Neural progenitor cell (in vitro differentiated cells): ENCODE measurements at places on chromosomes 2 and 18.
A peak's percentile ranks its signal among the peaks of the same experiment; 100 is the strongest.

DNA sequence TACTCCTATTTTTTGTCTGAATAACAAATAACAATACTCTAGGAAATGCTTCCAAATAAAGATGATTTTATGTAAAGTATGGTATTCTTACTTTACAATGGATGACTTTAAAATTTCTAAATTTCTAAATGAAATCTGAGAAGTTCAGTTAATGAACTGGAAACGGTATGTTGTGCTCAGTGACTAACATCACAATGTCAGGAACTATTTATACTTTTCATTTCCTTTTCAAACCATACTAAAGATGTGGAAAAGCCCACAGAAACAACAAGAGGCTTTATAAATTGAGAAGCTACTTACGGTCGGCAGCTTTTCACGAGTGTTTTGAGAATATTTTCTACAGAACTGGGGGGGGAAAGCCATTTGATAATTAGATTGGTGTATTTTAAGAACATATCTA, 31.1 kb downstream of the PSME4 start:
- H3K4me1 ChIP-seq, result no peaks in the 10 kb centered on the region
- H3K4me3 ChIP-seq, result no peak overlapping the region
- H3K36me3 ChIP-seq, result peaks cover 31% of the 10 kb centered on the region
- no peaks in the 10 kb centered on the region for H3K27me3 ChIP-seq

DNA sequence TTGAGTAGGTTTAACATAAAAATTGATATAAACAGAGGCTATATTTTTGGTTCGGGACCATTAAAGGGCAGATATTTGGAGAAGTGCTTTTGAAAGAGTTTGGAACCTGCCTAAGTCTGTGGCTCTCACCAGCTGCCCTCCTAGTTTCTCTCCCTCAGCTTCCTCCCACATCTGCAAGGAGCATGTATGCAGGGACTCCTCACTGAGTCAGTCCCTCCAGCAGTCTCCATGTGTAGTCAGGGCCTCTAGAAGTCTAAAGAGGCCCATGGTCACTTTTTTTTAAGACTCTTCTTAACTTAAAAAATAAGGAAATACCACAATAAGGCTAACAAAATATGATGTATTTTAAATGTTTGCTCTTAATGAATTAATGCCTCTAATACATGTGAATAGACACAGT, 220.0 kb upstream of the TANK start:
- H3K36me3 ChIP-seq, result no peaks in the 10 kb centered on the region
- no peak overlapping the region for H3K4me3 ChIP-seq
- no peaks in the 10 kb centered on the region for H3K27me3 ChIP-seq
- H3K4me1 ChIP-seq, result peaks cover 11% of the 10 kb centered on the region
- H3K27ac ChIP-seq, result no peak overlapping the region

DNA sequence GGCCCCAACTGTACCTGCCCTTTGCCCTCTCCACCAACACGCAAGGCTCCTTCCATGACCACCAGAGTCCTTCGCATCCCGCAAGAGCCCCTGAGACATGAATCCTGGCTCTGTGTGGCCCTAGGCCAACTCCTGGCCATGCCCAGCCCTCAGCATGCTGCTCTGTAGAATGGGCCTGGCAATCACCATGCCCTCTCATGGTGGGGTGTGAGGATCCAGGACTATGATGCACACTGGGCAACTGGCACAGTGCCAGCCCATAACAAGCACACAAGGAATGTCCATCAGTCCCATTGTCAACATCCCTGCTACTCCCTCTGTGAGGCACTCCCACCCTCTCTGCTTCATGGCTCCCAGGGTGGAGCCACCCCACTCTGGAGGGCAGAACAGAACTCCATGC, 44.7 kb downstream of the FER1L5 start:
- no peak overlapping the region for H3K27ac ChIP-seq
- no peak overlapping the region for H3K4me3 ChIP-seq
- H3K36me3 ChIP-seq, result no peaks in the 10 kb centered on the region
- DNase-seq, result no peak
- H3K27me3 ChIP-seq, result no peaks in the 10 kb centered on the region

DNA sequence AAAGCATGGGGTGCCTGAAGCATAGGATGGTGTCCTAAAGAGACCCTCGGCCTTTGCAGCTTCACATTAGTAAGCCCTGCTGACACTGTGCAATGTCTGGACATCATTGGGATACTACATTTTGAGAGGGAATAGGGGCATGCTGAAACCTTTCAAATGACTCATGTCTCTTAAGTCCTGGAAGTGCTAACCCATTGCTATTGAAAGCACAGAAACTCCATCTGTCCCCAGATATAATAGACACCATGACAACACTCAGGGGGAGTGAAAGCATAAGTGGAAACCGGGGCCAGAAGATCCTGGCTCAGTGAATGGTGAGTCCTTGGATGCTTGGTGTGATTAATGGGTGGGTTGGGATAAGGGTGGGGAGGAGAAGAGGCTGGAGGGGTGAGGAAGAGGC, 595.5 kb upstream of the ID2 start:
- no peaks in the 10 kb centered on the region for H3K36me3 ChIP-seq
- peaks cover 7% of the 10 kb centered on the region for H3K4me1 ChIP-seq

DNA sequence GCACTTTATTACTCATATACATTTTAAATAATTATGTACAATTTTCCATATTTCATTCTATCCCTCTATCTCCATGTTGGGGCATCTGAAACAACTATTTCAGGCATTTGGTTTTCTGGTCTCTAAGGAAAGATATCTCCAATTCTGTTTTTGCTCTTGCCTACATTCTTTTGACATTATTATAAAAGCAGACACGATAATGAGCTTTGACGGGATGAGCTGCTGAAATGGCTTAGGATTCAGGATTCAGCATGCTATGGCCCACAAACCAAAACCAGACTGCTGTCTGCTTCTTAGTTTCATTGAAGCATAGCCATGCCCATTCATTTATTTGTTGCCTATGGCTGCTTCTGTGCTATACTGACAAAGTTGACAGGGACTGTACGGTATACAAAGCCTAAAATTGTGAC, 42.7 kb upstream of the GLS start:
- no peak overlapping the region for H3K27ac ChIP-seq
- H3K36me3 ChIP-seq, result no peaks in the 10 kb centered on the region
- H3K4me1 ChIP-seq, result no peaks in the 10 kb centered on the region

DNA sequence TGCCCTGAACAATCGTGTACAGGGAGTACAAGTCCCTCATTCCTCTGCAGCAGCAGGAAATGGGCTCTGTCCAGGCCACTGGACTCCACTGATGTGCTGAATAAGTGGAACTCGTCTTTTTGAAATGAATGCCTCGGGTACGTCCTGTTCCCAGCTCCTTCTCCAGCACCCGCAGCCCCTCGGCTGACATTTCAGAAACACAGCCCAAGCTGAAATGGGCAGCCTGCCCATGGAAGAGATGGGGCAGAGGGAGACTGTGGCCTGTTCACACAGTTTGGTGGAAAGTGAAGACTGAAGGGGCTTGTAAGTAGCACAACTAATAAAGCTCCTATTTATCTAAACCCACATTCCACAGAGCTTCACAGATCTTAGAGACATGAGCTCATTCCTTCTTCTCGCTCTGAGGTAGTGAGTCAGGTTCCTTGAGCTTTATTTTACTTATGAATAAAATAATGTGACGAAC, 498.6 kb downstream of the TXNL1 start:
- no peaks in the 10 kb centered on the region for H3K36me3 ChIP-seq
- H3K27me3 ChIP-seq, result no peaks in the 10 kb centered on the region
- H3K27ac ChIP-seq, result no peak overlapping the region
- H3K4me1 ChIP-seq, result no peaks in the 10 kb centered on the region
- no peak for DNase-seq

- DNase-seq, result peak; percentile 62
- H3K36me3 ChIP-seq, result no peaks in the 10 kb centered on the region
- H3K4me1 ChIP-seq, result peaks cover 60% of the 10 kb centered on the region
- H3K4me3 ChIP-seq, result peak overlapping the region; percentile 11
- peak overlapping the region; percentile 74 for H3K27ac ChIP-seq
Measured at GRCh38 chr2:147646818-147647468, 197.9 kb upstream of the ACVR2A start.

GRCh38 chr2:161995553-161996016, 78.4 kb downstream of the DPP4 start:
- H3K27ac ChIP-seq, result no peak overlapping the region
- H3K36me3 ChIP-seq, result no peaks in the 10 kb centered on the region
- no peak for DNase-seq
- no peaks in the 10 kb centered on the region for H3K27me3 ChIP-seq
- no peak overlapping the region for H3K4me3 ChIP-seq

DNA sequence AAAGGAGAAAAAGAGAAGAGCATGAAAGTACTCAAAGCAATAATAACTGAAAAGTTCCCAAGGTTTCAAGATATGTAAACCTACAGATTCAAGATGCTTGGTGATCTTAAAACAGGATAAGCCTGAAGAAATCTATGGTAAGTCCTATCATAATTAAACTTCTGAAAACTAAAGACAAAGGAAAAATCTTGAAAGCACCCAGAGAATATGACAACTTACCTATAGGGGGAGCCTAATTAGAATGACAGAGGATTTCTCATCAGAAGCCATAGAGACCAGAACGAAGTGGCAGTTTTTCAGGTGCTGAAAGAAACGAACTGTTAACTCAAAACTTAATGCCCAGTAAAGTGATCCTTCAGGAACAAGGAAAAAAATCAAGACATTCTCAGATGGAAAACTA, 59.7 kb downstream of the XDH start:
- no peaks in the 10 kb centered on the region for H3K27me3 ChIP-seq
- no peak for DNase-seq
- H3K27ac ChIP-seq, result no peak overlapping the region
- no peaks in the 10 kb centered on the region for H3K36me3 ChIP-seq
- H3K4me1 ChIP-seq, result no peaks in the 10 kb centered on the region

- H3K4me1 ChIP-seq, result peaks cover under 1% of the 10 kb centered on the region
- no peaks in the 10 kb centered on the region for H3K27me3 ChIP-seq
- H3K27ac ChIP-seq, result no peak overlapping the region
- H3K36me3 ChIP-seq, result no peaks in the 10 kb centered on the region
- no peak for DNase-seq
- no peak overlapping the region for H3K4me3 ChIP-seq
Measured at GRCh38 chr2:162126111-162126519, 25.9 kb downstream of the GCG start.

GRCh38 chr2:198498048-198498447, 693.7 kb downstream of the PLCL1 start:
- no peak overlapping the region for H3K4me3 ChIP-seq
- H3K27me3 ChIP-seq, result no peaks in the 10 kb centered on the region
- H3K4me1 ChIP-seq, result no peaks in the 10 kb centered on the region

GRCh38 chr2:136985044-136985443, 219.7 kb downstream of the THSD7B start:
- H3K4me3 ChIP-seq, result no peak overlapping the region
- no peak for DNase-seq

DNA sequence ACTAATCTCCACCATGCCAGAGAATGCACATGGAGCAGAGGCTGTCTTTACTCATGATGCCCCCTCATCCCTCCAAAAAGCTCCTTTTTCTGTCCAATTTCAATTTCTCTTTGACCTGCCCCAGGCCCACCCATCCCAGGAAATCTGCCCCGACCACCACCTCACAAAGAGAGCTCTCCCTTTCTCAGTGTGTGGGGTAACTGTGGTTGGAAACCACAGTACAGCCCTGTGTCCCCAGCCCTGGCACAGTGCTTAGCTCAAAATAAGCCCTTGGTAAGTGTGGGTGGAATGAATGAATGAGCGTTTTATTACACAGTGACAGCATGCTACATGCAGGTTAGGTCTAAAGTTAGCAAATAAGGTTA, 43.7 kb upstream of the CAB39 start:
- peaks cover 21% of the 10 kb centered on the region for H3K4me1 ChIP-seq
- H3K4me3 ChIP-seq, result no peak overlapping the region
- no peak overlapping the region for H3K27ac ChIP-seq
- H3K27me3 ChIP-seq, result no peaks in the 10 kb centered on the region
- DNase-seq, result no peak

DNA sequence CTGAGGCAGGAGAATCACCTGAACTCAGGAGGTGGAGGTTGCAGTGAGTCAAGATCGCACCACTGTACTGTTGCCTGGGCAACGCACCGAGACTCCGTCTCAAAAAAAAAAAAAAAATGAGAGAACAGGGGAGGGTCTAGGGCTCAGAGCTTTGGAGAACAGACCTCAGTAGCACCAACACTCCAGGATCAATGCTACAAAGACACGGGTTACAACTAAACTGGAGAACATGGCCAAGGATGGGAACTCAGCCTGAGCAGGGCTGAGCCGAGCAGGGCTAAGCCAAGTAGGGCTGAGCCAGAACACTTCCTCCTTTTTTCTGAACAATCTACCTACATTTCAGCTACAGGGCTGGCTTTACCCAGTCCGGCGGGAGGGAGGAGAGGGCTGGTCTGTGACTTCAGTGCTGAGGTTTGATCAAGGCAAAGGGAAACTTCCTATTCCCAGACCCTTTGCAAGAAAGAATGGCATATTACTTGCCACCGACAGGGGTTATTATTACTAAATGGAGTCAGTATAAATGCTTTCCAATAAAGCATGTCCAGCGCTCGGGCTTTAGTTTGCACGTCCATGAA, 2.9 kb upstream of the CASP8 start:
- H3K4me3 ChIP-seq, result no peak overlapping the region
- H3K36me3 ChIP-seq, result no peaks in the 10 kb centered on the region
- no peak overlapping the region for H3K27ac ChIP-seq
- H3K27me3 ChIP-seq, result no peaks in the 10 kb centered on the region

GRCh38 chr2:70505613-70506391, 47.8 kb downstream of the TGFA start:
- no peak overlapping the region for H3K4me3 ChIP-seq
- no peaks in the 10 kb centered on the region for H3K27me3 ChIP-seq
- no peaks in the 10 kb centered on the region for H3K36me3 ChIP-seq
- DNase-seq, result no peak
- no peak overlapping the region for H3K27ac ChIP-seq
- H3K4me1 ChIP-seq, result peaks cover 4% of the 10 kb centered on the region

DNA sequence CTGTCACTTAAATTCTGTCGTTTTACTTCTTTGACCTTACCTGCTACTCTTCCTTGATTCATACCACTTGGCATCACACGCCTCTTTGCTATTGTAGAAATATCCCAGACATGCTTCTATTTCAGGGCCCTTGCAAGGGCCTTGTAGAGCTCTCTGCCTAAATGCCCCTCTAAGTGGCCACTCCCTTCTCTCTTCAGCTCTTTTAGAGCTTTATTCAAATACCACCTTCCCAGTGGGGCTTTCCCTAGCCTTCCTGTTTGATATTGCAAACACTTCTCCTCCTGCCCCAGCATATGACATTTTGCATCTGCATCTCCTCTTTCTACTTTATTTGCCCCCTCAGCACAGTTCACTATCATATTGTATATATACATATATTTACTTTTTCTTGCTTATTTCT, 54.0 kb downstream of the PELI1 start:
- DNase-seq, result no peak
- peaks cover 10% of the 10 kb centered on the region for H3K4me1 ChIP-seq
- H3K27me3 ChIP-seq, result no peaks in the 10 kb centered on the region
- H3K4me3 ChIP-seq, result no peak overlapping the region
- H3K27ac ChIP-seq, result no peak overlapping the region
- peaks cover 26% of the 10 kb centered on the region for H3K36me3 ChIP-seq

DNA sequence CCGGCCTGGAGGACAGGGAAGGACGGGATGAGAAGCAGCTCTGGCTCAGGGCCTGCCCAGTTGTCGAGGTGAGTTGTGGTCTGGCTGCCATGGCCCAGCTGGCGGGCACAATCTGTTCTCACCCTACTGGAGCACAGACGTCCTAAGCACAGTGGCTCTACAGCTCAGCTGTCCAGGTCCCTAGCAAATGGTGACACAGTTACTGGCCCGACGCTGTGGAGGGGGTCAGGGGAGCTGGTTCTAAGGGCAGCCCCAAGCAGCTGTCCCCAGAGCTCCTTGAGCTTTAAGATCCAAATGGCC, 32.9 kb downstream of the KCNK3 start:
- peaks cover 5% of the 10 kb centered on the region for H3K4me1 ChIP-seq
- H3K27ac ChIP-seq, result no peak overlapping the region
- no peaks in the 10 kb centered on the region for H3K27me3 ChIP-seq
